ENCODE measurements at places on chromosomes 12 and 14. TPM values are rescaled to one million over a fixed set of nuclear protein-coding genes. Genes with fewer than 3 reads are reported as not detected.

The IKZF4 gene
- total RNA-seq, result 1.4 TPM

The NEUROD4 gene
- not detected for total RNA-seq

The GUCY2C gene
- not detected for total RNA-seq

The OTUB2 gene
- 1.9 TPM for total RNA-seq

The OTX2 gene
- total RNA-seq, result not detected

The CHST11 gene
- total RNA-seq, result 5.4 TPM

The KRT85 gene
- not detected for total RNA-seq

The SLC38A2 gene
- 1,383 TPM for total RNA-seq

The CD4 gene
- not detected for total RNA-seq

The DENR gene
- total RNA-seq, result 48.6 TPM

The ALX1 gene
- not detected for total RNA-seq

The LPAR5 gene
- not detected for total RNA-seq

The MIP gene
- total RNA-seq, result not detected

The BCAT1 gene
- 72.1 TPM for total RNA-seq

The LYZ gene
- total RNA-seq, result not detected

The AVPR1A gene
- total RNA-seq, result not detected

The LRRC9 gene
- total RNA-seq, result not detected

The PDE3A gene
- total RNA-seq, result 0.43 TPM
